ENCODE measurements at places on chromosomes 1 and 21. TPM values are rescaled to one million over a fixed set of nuclear protein-coding genes. Genes with fewer than 3 reads are reported as not detected.

IFI44L gene
- 0.10 TPM for total RNA-seq

OSCP1 gene
- 5.5 TPM for total RNA-seq

- DNase-seq: no peak
These were observed 12.5 kb upstream of the ANKRD45 start for GRCh38 chr1:173682184-173682583.

CFAP107 gene
- not detected for total RNA-seq

GRCh38 chr21:14548779-14549178 is 2.7 kb upstream of the SAMSN1 start:
- DNase-seq: no peak

DNA sequence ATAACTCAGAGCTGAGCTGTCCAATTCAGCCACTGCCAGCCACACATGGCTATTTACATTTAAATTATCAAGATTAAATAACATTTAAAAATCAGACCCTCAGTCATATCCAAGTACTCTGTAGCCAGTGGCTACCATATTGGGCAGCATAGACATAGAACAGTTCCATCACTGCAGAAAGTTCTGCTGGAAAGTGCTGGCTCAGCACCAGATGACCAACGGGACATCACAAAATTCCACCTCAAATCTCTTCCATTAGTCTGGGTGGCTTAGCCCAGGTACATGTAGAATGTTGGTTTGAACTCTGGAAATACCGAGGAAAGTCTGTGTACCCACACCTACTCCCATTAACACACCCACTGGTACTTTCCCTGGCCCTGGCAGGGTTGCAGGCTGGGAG is 129.3 kb downstream of the ZSCAN20 start:
- DNase-seq: no peak

TSEN15 gene
- 31.4 TPM for total RNA-seq

DNA sequence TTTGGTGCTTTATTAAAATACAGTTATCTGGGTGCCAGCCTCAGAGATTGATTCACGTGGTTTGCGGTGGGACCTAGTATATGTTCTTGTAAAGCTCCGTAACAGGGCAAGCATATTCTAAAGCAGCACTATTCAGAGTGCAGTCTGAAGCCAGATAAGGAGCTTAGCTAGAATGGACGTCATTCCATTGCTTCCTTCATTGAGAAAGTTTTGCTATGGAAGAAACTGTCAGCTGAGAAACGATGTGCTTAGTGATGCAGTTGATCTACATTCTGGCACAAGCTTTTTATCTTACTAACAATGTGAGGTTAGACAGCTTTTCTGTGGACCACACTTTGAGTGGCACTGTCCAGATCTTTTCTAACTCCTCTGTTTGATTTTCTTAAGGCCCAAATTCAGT is 26.2 kb downstream of the SLC44A3 start:
- DNase-seq: no peak

GRCh38 chr1:1361982-1362423 is 3.6 kb upstream of the MXRA8 start:
- DNase-seq: no peak

GRCh38 chr1:22224631-22225030 is 81.7 kb upstream of the WNT4 start:
- DNase-seq: no peak

GRCh38 chr1:50447961-50448360 is 24.7 kb upstream of the DMRTA2 start:
- no peak for DNase-seq

DNA sequence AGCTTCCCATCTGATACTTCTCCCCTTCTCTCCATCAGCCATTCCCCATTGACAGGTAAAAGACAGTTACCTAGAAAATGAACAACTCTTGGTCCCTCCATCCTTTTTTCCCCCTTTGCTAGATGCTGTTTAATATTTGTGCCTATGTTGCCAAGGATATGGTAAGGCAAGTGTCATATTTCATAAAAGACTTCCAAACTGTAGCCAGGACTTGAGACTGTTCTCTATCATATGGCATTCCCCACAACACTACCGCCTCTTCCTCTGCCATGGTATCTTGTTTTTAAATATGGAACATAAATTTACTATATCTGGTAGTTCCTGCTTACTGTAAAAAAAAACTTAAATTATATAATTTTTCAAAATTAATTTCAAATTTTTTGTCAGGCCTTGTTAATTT is 97.2 kb downstream of the PHTF1 start:
- DNase-seq: no peak

DNA sequence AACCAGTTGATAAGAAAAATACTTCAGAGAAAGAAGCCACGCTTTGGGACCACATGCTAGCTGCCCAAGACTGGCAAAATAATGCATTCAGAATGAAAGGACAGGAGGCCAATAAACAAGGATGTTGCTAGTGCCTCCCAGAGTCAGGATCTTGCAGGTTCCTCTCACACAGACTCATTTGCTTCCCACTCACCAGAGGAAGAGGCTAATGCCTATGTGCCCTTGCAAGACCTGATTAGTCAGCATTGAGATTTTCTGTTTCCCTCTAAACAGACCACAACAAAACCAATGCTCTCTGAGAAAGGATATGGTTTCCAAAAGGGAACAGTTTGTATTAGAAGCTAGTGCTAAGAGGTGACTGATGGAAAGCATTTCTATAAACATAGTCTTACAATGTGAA is 85.7 kb downstream of the NRDC start:
- no peak for DNase-seq

PLA2G2F gene
- total RNA-seq: not detected

DNA sequence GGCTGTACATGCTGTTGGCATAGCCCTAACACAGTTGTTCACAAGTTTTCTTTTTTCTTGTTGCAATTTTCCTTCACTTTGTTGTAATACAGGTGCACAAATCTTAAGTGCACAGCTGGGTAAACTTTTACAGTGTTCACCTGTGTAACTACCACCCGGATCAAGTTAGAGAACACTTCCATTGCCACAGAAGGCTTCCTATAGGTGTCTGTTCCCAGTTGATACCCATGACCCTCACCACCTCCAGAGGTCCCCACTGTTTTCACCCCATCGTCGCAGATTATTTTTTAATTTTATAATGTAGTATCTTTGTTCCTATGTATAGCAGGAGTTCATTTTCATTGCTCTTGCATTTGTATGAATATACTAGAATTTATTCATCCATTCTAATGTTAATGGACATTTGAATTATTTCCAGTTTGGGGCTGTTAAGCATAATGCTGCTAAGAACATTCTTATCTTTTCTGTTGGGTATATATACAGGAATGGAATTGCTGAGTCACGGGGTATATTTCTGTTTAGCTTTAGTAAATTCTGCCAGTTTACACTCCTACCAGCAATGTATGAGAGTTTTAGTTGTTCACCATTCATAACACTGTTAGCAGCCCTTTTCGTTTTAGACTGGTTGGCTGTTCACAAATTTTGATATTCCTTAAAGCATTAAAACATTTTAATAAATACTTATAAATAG is 16.4 kb downstream of the SPRTN start:
- DNase-seq: no peak

CD160 gene
- not detected for total RNA-seq

GRCh38 chr1:35369922-35370671 is 101.6 kb downstream of the ZMYM4 start:
- DNase-seq: no peak

DNA sequence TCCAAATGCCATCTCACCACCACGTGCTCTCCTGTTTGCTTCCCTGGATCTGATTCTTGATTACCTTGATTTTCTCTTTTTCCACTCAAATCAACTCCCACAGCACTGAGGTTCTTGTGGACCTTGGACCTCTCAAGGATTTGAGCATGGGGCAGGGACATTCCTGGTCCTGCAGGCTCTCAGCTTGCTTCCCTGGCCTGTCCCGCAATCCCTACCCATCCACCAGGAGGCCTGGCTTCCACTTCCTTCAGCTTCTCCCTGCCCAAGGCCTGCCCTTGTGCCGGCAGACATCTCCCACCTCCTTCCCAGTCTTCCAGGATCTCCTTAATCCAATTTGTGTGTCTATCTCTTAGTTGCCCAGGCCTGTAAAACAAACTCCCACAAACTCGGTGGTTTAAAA is 21.6 kb downstream of the PLA2G2A start:
- DNase-seq: no peak

DNA sequence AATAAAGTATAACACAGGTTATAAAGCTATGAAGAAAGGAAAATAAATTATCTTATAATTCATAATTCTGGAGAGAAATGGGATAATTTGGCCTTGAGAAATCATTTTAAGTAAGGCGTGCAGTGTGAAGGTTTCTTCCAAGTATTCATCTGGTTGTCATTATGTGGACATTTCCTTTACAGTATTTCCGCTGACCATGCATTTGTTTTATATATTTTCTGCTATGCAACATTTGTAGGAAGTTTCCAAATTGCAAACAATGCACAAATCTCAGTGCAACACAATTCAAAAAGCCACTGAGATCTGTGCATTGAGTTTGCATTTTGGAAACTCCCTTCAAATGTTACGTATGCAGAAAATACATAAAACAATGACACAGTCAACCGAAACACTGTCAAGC is 17.8 kb downstream of the ZNF670 start:
- DNase-seq: no peak

DNA sequence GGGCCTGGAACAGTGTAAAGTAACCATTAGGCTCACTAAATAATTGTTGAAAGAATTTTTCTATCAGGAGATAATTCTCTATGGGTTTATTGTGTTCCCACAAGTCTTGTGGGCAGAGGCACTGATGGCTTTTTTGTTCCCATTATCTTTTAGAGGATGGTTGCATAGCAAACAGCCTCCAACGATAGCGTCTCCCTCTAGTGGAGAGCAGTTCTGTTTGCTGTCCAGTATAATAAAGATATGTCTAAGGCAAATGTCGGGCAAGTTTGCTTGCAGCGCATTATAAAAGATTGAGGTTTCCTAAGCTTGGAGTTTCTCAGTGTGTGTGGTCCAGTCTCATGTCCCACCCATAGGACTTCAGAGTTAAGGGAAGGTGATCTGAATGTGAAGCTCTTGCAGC is 1.3 kb upstream of the SLC6A17 start:
- no peak for DNase-seq

ASPM gene
- total RNA-seq: 26.9 TPM

DNA sequence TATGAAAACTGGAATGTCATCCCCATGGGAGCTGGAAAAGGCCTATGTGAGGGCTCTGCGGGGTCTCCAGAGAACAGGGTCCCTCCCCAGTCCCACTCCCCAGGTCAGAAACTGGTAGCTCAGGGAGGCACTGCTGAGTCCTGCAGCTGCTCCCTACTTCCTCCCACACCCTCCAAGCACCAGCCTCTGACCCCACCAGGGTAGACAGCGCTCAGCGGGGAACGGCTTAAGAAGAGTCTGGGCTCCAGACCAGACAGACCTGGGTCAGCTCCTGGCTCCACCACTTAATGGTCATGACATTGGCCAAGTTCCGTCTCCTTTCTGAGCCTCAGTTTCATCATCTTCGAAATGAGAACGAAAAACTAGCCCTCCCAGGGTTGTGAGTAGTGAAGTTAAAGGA is 7.2 kb downstream of the LRP8 start:
- DNase-seq: no peak

GRCh38 chr1:226406401-226406881 is 1.5 kb downstream of the PARP1 start:
- DNase-seq: no peak

EFNA1 gene
- 23.8 TPM for total RNA-seq

- no peak for DNase-seq
These were observed 89.3 kb downstream of the PEX14 start for GRCh38 chr1:10564063-10564462.

- DNase-seq: no peak
These were observed 183.3 kb downstream of the KAZN start for GRCh38 chr1:14781811-14782210.

- no peak for DNase-seq
These were observed 512.0 kb upstream of the ADGRL2 start for GRCh38 chr1:81288689-81289088.

- DNase-seq: no peak
These were observed 82.6 kb upstream of the CCDC190 start for GRCh38 chr1:162943622-162944021.

- DNase-seq: no peak
These were observed 164.8 kb downstream of the TNFSF18 start for GRCh38 chr1:172885971-172886370.

- no peak for DNase-seq
These were observed 49.2 kb downstream of the ASH1L start for GRCh38 chr1:155513300-155513916.

DNA sequence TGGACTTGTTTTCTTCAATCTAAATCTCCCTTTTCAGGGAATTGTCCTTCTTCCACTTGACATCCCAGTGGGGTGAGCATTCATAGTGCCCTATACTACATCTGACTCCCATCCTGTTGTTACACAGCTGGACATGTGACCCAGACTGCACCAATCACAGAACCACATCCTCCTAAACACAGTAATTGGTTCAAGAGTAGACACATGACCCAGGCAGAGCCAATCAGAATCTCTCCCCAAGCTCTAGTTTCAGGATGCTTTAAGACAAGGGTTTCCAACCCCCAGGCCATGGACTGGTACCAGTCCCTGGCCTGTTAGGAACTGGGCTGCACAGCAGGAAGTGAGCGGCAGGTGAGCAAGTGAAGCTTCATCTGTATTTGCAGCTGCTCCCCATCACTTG is 5.6 kb upstream of the DDOST start:
- no peak for DNase-seq

RGS16 gene
- 0.23 TPM for total RNA-seq

- DNase-seq: no peak
These were observed 199.0 kb upstream of the DPYD start for GRCh38 chr1:98119796-98120195.

DNA sequence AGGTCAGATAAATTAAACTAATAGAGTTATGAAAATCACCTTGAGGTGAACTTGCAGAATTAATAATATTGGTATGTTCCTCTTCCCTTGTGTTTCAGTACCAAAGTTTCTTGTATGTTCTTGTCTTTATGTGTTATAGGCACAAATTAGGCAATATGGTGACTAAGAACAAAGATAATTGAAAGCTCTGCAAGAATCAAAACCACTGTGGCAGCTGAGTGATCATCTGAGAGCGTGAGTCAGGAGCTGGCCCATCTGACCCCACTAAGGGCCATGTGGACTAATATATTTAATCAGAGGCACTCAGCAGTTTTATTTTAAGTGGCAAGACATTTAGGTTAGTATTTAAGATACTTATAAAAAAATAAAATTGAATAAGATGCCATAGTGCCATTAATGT is 12.8 kb upstream of the CASQ2 start:
- no peak for DNase-seq

OR2L3 gene
- not detected for total RNA-seq

DNA sequence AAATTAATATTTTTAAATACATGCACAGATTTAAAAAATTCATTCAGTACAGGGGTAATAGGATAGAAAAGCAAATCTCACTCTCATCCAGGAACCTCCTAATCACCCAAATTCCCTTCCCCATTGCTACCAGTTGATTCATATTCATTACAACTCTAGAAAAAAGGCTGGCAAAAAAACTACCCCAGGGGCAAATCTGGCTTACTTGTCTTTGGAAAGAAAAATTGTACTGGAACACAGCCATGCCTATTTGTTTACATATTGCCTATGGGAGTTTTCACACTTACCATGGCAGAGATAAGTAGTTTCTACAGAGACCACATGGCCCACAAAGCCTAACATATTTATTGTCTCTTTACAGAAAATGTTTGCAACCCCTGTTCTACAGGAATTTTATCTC is 8.9 kb upstream of the RBM34 start:
- no peak for DNase-seq

GRCh38 chr1:91712981-91713841 is 172.7 kb downstream of the TGFBR3 start:
- DNase-seq: no peak

B3GALT2 gene
- 0.08 TPM for total RNA-seq

GRCh38 chr1:91506071-91506470 is 5.4 kb downstream of the CDC7 start:
- no peak for DNase-seq
